CD4-positive, alpha-beta T cell treated with Interleukin-4 for 4 hours (primary cell): ENCODE measurements at places on chromosomes 6 and 20.

DNA sequence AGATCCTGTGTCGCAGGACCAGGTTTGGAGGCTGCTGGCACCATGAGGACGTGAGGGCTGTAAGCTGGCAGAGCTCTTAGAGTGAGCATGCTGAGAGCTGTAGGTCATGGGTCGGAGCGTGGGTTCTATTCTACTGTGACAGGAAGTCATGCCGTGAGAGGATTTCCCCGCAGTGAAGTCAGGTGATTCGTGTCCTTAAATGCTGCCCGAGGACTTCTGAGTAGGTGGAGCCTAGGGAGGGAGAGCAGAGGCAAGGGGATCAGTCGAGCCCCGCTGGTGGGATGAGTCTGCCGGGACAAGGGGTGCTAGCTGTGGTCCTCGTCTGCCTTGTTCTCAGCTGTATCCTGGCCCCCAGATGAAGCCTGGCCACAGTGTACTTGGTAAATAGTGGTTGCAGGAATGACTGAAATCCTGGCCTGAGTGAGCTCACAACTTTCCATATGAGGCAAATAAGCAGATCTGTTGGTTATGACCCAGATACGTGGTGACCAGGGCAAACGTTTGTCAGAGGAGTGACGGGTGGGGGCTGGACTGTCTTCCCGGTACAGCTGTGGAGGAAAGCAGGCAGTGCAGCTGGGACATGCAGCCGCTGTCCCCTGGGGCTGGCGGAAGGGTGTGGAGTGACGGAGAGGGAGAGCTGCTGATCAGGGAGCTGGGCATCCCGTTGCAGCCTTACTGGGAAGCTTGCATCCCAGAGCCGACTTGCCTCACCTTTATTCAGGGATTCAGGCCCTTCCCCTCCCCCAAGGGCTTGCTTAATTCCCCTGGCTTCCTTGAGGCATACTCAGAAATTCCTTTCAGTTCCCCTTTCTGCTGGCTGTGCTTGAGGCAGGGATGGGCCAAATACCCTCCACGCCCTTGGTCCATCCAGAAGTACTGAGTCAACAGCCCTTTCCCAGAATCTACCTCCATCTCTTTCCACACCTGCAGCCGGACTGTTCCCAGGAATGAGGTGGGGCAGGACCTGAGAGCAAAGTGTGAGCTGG lies 250.9 kb upstream of the RREB1 start:
- DNase-seq = no peak

GRCh38 chr6:7216941-7217621 lies 95.9 kb downstream of the SSR1 start:
- DNase-seq = no peak

- no peak for DNase-seq
Measured at GRCh38 chr6:154491567-154492470, 18.7 kb downstream of the CNKSR3 start.

GRCh38 chr20:62156592-62157386 lies 13.2 kb downstream of the SS18L1 start:
- peak; percentile 63 for DNase-seq

DNA sequence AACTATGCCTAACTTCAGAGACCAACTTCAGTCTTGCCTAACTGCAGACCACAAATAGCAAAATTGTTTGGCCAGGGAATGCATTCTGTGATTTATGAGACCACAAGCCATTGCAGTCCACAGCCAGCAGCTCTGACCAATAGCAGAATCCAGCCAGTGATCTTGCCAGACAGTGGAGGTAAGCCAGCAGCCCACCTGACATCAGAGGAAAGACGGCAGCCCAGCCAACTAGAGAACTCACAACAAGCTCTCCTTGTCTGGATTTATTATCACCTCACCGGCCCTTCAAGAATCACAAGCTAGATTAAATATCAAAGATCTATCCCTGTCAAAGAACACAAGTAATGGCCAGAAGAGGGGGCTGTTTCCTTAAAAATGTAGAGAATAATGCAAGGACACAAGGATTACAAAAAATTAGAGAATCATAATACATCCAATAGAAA lies 66.5 kb upstream of the SLC35F1 start:
- no peak for DNase-seq

- DNase-seq = no peak
Measured at GRCh38 chr6:16446273-16446672, 207.9 kb downstream of the GMPR start.

DNA sequence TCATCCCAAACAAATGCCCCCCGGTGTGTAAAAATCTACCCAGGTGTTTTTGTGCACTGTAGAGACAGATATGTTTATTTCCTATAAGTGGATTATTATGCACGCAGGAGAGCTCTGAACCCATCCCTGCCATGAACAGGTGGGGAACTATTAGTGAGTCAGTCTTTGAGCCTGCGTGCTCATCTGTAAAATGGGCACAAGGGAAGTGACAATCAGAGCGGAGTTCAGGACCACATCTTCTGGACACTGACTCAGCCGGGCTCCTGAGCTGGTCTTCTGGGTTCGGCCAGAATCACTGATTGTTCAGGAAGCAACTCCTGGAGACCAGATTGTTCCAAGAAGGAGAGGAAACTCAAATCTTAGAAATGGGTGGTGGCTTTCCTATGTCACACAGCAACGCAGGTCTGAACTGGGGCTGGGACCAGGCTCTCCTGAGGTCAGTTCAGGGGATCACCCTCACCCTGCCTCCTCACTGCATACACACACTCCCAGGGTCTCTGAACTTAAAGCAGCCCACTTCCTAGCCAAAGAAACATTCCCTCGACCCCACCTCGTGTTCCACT lies 27.3 kb upstream of the TGM2 start:
- no peak for DNase-seq

- peak; percentile 58 for DNase-seq
Measured at GRCh38 chr6:135116571-135116970, 61.9 kb upstream of the HBS1L start.

GRCh38 chr6:33677143-33677660 lies 34.3 kb downstream of the UQCC2 start:
- DNase-seq = no peak

- no peak for DNase-seq
Measured at GRCh38 chr20:36262440-36262839, 26.2 kb downstream of the AAR2 start.
